IPS DF 6.9 (cell line): ENCODE measurements at places on chromosomes 3 and 15.

GRCh38 chr3:46926039-46926438, 48.5 kb downstream of the PTH1R start:
- no peak for DNase-seq

DNA sequence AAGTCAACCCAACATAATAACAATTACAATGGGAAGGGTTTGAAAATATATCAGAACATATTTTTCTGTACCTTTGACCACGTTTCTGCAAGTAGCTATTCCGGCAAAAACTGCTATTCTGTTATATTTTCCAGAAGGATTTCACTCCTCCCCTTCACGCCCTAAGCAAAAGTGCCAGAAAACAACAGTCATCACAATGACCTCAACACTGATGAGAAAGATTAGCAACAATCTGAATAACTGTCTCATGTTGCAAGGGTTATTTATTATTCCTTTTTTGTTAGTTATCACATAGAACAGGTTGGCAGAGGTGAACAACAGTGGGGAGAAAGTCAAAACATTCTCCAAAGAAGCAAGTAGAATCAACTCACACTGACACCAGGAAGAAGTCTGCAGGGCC, 269.4 kb upstream of the ARRDC4 start:
- no peak for DNase-seq

GRCh38 chr3:171525437-171525836, 65.2 kb upstream of the TNIK start:
- no peak for DNase-seq

DNA sequence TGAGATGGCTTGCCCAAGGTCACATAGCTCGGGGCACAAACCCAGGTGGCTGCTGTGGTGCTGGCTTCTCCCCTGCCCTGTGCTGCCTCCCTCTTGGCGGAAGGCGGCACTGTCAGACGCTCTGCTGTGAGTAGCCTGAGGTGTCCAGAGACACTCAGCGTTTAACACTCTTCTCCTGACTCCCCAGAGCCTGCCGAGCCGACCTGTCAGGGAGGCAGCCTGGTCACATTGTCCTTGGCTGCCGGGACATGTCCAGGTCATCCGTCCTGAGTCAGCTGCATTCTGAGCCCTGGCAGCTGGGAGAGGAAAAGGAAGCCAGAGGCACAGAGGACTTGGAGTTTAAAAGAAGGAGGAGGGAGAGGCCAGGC, 4.7 kb downstream of the LMAN1L start:
- no peak for DNase-seq

GRCh38 chr3:39052583-39052982, 767 bp downstream of the WDR48 start:
- DNase-seq: no peak

GRCh38 chr3:85180-85579, 111.4 kb upstream of the CHL1 start:
- DNase-seq: no peak

GRCh38 chr15:61130950-61131942, 97.9 kb downstream of the RORA start:
- DNase-seq: no peak

DNA sequence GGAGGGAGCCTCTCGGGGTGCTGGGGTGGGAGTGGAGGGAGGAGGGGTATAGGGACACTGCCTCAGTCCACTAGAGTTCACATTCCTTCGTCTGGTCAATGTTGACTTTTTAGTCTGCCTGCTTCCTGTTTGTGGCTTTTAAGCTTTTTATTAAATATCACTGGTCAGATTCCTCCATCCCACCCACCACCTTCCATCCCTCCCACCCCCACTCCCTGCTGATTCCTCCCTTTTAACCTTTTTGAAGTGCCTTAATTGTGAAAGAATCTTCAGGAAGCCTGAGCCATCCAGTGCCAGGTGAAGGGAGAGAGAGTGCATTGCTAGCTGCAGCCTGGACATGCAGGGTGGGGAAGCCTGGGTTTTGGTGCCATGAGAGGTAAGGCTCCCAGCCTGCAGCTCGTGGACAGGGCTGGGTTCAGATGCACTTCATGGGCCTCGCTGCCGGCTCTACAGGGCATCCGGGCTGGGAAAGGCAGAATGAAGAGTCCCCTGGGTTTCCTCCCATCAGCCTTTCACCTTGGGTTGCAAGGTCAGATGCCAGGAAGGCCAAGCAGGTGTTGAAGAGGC, 105.9 kb downstream of the DNAJB8 start:
- DNase-seq: no peak

DNA sequence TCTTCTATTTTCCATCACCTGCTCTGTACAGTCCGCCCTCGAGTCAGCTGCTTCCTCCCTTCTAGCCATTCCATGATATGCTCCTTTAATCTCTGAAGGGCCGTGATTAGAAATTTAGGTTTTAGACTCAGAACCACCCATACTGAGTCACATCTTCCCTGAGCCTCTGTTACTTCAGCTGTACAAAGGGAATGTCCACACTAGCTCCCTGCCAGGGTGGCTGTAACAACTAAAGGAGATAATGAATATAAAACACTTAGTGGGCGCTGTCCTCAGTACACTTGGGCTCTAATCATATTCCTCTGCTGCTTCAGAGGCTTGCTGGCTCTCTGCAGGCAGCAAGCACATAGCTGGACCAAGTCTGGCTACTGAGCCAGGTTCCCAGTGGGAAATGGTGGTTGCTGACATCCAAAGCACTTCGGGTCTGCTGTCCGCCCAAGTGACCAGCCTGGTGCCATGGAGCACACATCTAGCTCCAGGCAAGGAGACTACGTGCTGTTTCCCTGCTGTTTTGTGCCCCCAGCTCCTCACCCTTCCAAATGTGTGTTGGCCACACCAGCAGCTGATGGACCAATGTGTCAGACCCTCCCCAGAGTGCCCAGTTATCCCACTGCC, 901 bp upstream of the CHST14 start:
- no peak for DNase-seq

DNA sequence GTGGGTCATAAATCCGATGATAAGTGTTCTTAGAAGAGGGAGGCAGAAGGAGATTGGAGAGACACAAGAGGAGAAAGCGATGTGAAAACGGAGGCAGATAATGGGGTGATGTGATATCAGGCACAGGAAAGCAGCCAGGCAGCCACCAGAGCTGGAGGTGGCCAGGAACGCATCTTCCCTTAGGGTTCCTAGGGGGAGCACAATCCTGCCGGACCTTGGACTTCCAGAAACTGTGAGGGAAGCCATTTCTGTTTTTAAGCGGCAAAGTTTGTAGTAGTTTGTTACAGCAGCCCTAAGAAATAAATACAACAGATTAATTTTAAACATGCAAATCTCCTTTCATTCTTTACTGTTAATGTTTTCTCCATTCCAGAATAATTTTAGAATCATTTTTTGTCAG, 259.9 kb upstream of the TMC3 start:
- DNase-seq: peak; percentile 13

GRCh38 chr3:145678401-145678800, 482.6 kb downstream of the PLOD2 start:
- no peak for DNase-seq

DNA sequence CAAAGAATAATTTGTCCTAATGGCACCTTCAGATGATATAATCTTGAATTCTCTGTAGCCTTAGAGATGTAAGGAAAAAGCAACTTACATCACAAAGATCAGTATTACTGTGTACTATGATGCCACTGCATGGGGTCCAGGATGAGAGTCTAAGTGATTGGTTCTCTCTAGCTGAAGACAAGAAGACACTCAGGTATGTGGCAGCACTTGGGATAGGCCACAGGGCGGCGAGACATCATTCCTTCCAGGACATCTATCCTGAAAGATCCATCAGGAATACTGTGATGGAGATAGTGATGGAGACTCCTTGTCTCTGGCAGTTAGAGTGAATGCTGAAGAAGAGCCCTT, 2.5 kb downstream of the CD200 start:
- no peak for DNase-seq

DNA sequence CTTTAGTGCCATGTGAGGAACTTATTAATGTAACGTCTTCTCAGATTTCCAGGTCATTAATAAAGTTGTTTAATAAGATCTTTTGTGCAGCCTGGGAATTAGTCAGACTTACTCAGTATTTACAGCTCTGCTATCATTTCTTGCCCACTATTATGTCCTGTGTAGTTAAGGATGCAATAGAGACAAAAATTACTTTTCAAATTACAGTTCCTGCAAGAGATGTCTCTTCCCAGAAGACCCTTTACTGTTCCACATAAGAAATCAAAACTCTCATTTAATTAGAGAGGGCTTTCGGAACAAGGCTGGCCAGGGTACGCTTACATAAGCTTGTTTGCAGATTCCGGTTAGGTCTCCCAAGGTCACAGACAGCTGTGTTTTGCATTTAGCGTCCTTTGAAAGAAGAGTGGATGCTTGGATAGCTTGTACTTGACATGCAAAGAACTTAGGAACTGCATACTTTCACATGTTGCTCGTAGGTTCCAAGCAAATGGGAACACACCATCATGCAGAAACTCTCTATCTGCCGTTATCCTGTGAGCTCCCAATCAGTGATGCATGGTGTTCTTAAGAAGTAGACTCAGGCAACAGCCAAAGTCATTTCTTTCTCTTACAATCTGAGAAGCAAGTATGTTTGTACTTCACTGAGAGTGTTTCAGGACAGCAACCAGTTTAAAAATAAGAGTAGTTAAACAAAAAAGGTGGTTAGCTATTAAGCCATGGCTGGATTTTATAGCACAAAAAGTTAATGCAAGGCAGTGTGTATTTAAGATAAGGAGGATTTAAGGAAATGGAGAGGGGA, 37.4 kb downstream of the FILIP1L start:
- no peak for DNase-seq
